Cardiac fibroblast (primary cell): ENCODE measurements at places on chromosomes 2 and 18.

GRCh38 chr2:230881840-230882239 lies 17.1 kb downstream of the ITM2C start:
- no peak for DNase-seq

GRCh38 chr2:97758131-97758705 lies 44.8 kb downstream of the ZAP70 start:
- DNase-seq, result no peak

DNA sequence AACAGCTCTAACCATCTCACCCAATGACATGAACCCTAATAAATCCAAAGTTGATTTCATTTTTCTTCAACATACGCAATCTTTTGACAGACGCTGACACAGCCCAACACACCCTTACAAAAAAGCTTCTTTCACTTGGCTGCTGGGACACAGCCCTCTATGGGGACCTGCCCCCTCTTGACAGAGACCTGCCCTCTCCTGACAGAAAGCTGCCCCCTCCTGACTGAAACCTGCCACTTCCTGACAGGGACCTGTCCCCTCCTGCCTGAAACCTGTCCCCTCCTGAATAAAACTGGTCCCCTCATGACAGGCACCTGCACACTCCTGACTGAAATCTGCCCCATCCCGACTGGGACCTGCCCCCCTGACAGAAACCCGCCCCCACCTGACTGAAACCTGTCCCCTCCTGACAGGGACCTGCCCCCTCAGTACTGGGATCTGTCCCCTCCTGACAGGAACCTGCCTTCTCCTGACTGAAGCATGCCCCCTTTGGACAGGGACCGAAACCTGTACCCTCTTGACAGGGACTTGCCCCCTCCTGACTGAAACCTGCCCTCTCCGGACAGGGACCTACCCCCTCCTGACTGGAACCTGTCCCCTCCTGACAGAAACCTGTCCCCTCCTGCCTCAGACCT lies 87.9 kb downstream of the PXDN start:
- no peak for DNase-seq

DNA sequence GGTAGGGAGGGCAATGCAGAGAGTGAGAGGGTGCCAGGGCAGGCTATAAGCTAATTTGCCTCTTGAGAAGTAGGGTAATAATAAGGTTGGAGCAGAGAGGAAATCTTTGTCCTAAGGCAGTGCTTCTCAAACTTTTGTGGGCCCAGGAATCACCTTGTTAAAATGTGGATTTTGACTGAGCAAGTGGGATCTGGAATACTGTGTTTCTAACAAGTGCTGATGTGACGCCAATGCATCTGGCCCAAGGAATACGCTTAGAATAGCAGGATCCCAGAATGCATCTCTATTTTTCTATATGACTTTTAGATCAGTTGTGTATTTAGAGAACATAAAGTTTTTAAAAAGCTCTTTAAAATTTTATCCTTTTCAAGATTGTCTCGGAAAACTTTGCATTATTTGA lies 29.7 kb upstream of the GTF2A1L start:
- no peak for DNase-seq

DNA sequence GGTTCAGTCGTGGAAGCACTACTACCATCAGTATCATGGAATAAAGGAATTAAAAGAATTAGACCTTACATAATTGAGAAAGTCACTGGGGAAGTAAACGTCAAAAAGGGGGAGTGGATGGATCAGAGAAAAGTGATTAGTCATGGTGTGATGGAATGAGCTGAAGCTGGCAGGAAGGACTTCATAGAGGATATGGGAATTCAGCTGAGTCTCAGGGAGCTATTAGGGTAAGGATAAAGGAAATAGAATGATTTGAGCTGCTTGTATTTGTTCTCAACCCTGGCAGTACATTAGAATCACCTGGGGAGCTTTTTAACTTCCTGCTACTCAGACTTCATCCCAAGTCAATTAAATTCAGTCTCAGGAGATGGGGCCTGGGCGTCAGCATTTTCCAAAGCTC lies 53.4 kb upstream of the SETBP1 start:
- DNase-seq, result peak; percentile 78

- peak; percentile 27 for DNase-seq
Measured at GRCh38 chr2:63553049-63553448, 35.2 kb downstream of the WDPCP start.

DNA sequence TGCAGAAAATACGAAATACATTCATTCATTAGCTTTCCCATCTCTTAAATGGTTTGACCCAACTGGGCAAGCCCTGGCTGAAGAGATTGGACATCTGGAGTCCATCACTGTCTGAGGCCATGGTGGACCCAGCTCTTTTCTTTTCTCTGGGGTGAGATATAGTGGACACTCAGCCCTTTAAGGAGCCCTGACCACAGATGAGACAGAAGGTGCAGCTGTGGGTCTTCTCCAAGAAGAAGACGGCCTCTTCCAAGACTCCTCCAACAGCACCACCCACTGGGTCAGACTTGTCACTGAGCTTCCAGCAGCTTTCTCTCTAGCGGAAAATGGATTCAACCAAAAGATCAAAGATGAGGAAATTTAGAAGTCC lies 27.2 kb downstream of the TWIST2 start:
- peak; percentile 44 for DNase-seq

- DNase-seq, result no peak
Measured at GRCh38 chr2:136764452-136765255, 691 bp upstream of the THSD7B start.
